ENCODE measurements at places on chromosomes 1 and 21. TPM values are rescaled to one million over a fixed set of nuclear protein-coding genes. Genes with fewer than 3 reads are reported as not detected.

Gene BMP8B
- 1.2 TPM for total RNA-seq

Gene NPPB
- not detected for total RNA-seq

Gene LINGO4
- total RNA-seq: not detected

Gene CSF3R
- total RNA-seq: 0.11 TPM

Gene SIM2
- not detected for total RNA-seq

Gene PDZK1
- total RNA-seq: not detected

Gene TADA1
- 18.6 TPM for total RNA-seq

Gene CFHR3
- total RNA-seq: not detected

Gene CDC42
- 347 TPM for total RNA-seq

Gene OVAAL
- not detected for total RNA-seq

Gene GPR137B
- 8.8 TPM for total RNA-seq

- DNase-seq: no peak
- no peak overlapping the region for H3K27ac ChIP-seq
- H3K27me3 ChIP-seq: no peaks in the 10 kb centered on the region
Observed at GRCh38 chr1:54437783-54438182, 31.6 kb upstream of the SSBP3 start.

GRCh38 chr1:59750328-59751003 is 64.3 kb upstream of the HOOK1 start:
- H3K4me3 ChIP-seq: no peak overlapping the region
- no peaks in the 10 kb centered on the region for H3K36me3 ChIP-seq
- no peak for DNase-seq
- H3K27me3 ChIP-seq: no peaks in the 10 kb centered on the region
- H3K27ac ChIP-seq: no peak overlapping the region

DNA sequence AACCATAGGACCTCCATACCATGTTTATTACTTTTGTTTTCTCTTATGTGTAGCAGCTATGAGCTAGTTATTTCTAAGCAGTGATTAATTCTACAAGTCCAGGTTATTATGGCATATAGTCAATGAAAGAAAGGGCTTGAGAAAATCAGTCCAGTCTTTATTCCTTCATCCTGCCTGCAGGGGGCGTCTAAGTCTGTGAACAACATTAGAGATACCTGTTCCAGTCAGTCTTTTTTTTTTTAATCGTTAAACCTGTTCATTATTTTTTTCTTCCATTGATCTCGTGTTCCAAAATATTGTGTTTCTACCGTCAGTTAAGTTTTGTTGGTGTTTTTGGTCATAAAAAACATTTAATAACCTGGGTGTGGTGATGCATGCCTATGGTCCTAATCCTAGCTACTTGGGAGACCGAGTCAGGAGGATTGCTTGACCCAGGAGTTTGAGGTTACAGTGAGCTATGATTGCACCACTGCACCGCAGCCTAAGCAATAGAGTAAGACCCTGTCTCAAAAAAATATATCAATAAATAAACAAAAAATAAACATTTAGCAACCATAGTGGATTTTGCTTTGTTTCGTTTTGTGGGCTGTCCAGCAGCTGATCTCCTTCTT is 29.4 kb upstream of the CD2 start:
- DNase-seq: peak; percentile 68
- no peak overlapping the region for H3K27ac ChIP-seq
- H3K4me3 ChIP-seq: no peak overlapping the region

DNA sequence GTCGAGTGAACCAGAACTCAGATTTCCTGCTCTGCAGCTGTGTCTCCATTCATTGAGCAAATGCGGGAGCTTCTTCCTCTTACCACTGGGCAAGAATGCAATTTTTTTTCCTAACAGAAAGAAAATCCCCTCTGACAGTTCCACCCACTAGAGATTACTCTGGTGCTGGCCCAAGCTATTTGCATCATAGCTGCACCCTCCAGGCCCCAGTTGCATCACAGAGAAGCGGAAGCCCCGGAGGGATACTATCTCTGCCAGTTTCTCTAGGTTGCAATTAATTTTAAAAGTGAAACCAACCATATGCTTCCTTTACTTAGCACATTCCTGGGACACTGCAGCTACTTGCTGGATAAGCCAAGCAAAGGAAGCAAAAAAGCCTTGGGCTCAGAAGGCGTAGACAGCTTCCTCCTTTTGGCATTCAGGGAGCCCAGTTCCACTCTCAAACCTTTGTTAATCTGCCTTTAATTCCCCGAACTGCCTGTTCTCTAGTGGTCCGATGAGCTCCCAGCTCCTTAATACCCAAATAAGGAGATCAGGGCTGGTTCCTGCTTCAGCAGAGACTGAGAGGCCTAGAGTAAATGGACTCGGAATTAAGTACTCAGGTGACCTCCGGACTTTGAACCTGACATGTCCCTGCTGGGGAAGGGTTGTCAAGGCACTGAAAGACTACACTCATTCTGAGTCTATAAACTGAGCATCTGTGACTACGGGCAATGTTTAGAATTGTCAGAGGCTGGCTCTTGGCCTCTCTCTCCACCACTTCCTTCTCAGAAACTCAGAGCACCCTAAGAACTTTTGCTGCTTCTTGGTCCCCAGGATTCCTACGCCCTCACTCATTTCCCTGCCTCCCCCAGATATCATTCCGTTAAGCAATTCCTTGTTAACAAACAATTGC is 72.5 kb upstream of the TNFSF18 start:
- H3K27me3 ChIP-seq: no peaks in the 10 kb centered on the region
- H3K27ac ChIP-seq: no peak overlapping the region
- H3K36me3 ChIP-seq: no peaks in the 10 kb centered on the region
- no peak for DNase-seq

DNA sequence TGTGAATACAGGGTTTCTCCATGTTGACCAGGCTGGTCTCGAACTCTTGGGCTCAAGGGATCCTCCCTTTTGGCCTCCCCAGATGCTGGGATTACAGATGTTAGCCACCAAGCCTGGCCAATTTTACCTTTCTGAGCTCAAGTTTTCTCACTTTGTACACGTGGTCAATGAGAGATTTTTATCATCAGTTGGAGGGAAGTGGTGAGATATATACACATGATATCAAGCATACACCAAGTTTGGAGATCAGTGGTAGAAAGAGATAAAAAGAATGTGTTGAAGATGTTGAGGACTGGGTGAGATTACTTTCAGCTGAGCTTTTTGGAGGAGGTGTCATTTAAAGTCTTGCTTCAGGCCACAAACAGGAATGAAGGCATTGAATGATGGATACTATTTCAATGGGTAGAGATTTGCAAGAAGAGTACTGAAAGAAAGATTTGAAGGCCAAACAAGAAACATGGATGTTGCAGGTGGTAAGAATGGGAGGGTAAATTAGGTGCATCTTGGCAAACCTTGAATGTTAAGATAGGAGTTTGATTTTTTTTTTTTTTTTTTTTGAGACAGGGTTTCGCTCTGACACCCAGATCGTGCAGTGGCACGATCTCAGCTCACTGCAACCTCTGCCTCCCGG is 3.0 kb upstream of the SESN2 start:
- no peak for DNase-seq
- H3K27ac ChIP-seq: no peak overlapping the region
- no peaks in the 10 kb centered on the region for H3K36me3 ChIP-seq
- H3K4me3 ChIP-seq: peak overlapping the region; percentile 45
- no peaks in the 10 kb centered on the region for H3K27me3 ChIP-seq
- H3K4me1 ChIP-seq: peaks cover 47% of the 10 kb centered on the region

DNA sequence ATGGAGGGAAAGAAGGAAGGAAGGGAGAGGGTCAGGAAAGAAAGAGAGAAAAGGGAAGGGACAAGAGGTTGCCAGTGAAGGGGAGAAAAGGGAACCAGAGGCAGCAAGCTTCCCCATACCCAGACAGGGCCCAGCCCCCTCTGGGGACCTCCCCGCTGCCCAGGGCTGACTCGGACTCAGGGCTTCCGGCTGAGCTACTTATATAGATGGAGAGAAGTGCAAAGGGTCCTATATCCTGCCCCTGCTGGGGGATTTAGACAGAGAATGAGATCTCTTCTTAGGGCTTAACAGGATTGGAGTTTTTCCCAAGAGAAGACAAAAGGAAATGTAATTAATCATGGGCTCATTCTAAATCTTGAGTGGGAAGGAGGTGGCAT is at the start of gene ETV3L:
Gene ETV3L (minus strand): TSS at position 176 of the 377 bp plus-strand sequence. CDS start 285 bp downstream, outside the sequence.
- no peak within 1 kb of the TSS for H3K4me3 ChIP-seq
- H3K27me3 ChIP-seq: no peaks in the 10 kb centered on the region
- DNase-seq: no peak
- H3K27ac ChIP-seq: no peak within 1 kb of the TSS
- no peaks in the 10 kb centered on the region for H3K4me1 ChIP-seq

DNA sequence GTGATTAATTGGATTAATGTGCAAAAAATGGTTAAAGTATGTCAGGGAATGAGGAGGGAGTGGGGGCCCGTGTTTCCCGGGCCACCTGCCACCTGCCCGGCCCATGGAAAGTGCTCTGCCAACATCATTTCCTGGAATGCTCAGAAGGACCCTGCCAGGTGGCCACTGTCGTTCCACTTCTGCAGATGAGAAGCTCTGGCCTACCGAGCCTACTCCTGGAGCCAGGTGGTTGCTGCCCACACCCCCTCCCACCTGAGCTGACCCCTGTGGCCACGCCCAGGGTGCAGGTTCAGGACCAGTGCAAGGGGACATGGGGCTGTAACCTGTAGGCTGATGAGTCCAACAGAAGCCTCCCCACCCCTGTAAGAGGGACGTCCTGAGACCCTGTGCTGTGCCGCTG is 99.7 kb downstream of the PRDM16 start:
- no peaks in the 10 kb centered on the region for H3K36me3 ChIP-seq
- no peaks in the 10 kb centered on the region for H3K4me1 ChIP-seq
- H3K27ac ChIP-seq: no peak overlapping the region
- DNase-seq: no peak
- no peak overlapping the region for H3K4me3 ChIP-seq

DNA sequence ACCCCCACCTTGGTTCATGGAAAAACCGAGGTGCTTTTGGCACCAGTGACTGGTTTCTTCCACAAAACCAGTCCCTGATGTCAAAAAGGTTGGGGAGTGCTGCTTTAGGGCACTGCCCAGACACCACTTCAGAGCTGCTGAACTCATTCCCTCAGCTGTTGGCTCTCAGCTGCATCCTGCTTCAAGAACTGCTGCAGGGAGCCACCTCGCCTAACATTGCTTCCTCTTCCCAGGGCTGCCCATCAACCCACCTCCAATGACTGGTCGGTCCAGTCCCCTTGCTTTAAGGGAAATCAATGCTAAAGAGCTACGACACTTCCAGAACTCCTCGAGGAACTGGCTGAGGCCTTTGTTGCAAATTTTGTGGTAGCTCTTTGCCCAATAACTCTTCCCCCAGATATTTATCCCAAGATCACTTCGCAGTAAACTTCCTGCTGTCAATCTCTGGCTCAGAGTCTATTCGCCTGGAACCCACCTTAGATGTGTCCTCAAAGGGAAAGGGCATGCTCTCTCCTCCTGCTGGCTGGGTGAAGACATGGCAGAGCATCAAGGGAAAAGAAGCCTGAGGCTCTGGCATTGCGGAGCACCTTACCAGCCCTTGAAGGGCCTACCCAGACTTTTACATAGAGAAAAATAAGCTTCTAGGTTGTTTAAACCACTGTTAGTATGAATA is 29.0 kb downstream of the C1orf52 start:
- H3K36me3 ChIP-seq: no peaks in the 10 kb centered on the region
- no peak overlapping the region for H3K4me3 ChIP-seq
- no peaks in the 10 kb centered on the region for H3K4me1 ChIP-seq
- H3K27ac ChIP-seq: no peak overlapping the region
- no peaks in the 10 kb centered on the region for H3K27me3 ChIP-seq
- DNase-seq: no peak

- H3K27ac ChIP-seq: peak overlapping the region; percentile 97
- H3K4me1 ChIP-seq: peaks cover 45% of the 10 kb centered on the region
- peak overlapping the region; percentile 52 for H3K4me3 ChIP-seq
- H3K27me3 ChIP-seq: no peaks in the 10 kb centered on the region
Observed at GRCh38 chr1:244450597-244451538, 841 bp downstream of the ADSS2 start.

DNA sequence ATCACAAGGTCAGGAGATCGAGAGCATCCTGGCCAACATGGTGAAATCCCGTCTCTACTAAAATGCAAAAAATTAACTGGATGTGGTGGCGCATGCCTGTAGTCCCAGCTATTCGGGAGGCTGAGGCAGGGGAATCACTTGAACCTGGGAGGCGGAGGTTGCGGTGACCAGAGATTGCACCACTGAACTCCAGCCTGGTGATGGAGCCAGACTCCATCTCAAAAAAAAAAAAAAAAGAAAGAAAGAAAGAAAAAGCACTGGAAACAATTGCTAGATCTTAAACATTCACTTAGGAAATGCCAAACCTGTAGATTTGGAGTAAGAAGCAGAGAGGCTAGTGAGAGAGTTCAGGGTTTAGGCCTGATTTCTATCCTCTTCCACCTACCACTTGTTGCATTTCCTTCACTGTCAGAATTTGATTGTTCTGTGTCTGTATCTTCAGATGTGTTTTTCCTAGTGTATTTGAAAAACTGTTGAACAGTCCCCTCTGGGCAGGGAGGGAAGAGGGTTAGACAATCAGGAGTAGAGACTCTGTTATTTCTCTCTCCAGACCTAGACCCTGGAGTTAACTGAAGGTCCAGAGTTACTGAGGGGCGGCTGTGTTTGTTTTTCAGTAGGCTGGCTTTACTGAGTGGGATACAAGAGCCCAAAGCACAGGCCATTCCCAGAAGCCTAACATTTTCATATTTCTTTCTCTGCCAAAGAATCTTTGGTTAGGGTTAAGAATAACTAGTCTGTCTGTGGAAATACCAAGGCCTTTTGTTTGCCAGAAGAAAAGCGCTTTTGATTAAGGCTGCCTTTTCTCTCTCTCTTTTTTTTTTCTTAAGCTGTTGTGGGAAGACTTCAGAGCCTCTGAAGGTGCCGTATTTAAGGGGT is 31.1 kb upstream of the MACF1 start:
- no peaks in the 10 kb centered on the region for H3K27me3 ChIP-seq
- DNase-seq: no peak

Measured in CD8-positive, alpha-beta memory T cell (primary cell).